GM19239 (cell line): ENCODE measurements at places on chromosomes 16 and 17.

DNA sequence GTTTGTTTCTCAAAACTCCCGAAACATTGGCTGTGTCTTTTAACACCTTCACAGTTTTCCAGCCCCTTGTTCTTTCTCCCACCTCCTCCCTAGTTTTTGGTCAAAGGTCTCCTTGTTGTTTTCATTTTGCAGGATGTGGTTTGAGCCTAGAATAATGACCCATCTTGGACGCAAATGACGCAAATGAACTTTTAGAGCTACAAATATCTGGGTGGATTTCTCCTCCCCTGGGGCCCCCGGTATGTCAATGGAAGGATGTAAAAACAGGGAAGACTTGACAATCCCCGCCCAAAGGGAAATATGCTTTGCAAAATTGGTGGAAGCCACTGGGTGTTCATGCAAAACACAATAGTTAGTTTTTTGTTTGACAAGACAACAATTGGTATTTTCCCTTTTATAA is 236.0 kb upstream of the IRX3 start:
- DNase-seq: no peak

DNA sequence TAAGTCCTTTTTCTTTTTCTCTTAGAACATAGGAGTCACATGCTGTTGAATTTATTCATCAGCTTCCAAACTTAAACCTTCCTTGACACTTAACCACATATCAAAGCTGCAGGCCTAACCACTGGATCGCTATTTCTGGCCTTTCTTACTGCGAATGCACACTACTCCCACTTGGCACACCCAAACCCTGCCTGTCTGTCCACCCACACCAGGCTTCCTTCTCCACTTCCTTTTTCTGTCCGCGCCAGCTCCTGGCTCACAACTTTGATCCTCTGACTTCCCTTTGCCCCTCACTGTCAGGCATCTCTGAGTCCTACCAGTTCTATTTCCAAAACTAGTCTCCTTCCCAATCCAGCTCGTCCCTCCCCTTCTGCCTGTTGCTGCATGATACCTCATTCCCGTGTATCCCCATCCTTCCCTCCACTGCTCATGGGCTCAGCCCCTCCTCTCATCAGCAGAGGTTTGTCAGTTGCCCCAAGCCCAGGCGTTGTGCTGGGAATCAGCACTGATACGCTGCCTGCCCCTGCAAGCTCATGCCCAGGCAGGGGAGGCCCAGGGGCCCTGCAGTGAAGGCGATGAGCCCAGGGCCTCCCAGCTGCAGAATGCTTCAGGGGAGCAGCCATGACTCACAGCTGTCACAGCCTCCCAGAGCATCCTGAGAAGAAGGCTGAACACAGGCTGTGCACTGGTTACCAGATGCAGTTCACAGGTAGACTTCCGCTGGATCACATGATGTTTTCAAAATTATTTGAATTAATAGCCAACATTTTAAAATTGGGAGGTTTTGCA is 179.8 kb downstream of the KATNIP start:
- DNase-seq: no peak

DNA sequence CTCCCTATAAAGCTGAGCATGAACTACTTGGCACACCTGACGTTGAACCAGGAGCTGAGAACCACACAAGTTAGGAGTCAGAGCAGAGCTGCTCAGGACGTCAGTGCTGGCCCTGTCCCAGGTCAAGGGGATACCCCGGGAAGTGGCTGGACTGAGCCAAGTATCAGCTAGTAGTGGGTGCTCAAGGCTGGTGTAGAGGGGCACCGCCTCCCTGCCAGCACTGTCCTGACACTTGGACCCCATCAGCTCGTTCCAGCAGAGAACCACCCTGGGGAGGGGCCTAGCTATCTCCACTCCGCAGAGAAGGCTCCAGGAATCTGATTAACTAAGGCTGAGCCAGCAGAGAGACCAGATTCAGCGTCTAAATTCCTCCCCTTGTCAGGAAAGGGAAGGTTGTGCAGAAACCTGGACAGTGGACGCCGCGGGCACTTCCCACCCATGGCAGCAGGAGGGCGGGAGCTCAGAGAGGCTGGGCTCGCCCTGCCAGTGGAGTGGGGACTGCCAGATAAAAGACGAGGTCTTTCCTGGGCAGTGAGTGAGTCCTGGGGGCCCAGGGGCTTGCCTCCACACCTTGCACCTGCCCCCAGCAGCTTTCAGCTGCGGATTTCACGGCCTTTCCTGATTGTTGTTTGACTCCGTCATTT is 21.0 kb downstream of the C16orf90 start:
- DNase-seq: no peak

DNA sequence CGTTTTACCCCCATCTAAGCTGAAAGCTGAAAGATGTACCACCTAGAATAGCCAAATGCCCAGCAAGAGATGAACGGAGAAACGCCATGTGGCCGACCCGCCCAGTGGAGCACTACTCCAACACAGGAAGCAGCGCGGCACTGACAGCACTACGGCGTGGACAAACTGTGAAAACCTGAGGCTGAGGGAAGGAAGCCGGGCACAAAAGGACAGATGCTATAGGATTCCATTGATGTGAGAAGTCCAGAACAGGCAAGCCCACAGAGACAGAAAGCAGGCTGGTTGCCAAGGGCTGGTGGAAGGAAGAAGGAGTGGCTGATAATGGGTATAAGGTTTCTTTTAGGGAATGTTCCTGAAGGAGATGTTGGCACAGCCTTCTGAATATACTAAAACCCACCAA is 29.4 kb upstream of the SLC38A8 start:
- DNase-seq: no peak

GRCh38 chr16:47578033-47578432 is 116.9 kb downstream of the PHKB start:
- DNase-seq: no peak

DNA sequence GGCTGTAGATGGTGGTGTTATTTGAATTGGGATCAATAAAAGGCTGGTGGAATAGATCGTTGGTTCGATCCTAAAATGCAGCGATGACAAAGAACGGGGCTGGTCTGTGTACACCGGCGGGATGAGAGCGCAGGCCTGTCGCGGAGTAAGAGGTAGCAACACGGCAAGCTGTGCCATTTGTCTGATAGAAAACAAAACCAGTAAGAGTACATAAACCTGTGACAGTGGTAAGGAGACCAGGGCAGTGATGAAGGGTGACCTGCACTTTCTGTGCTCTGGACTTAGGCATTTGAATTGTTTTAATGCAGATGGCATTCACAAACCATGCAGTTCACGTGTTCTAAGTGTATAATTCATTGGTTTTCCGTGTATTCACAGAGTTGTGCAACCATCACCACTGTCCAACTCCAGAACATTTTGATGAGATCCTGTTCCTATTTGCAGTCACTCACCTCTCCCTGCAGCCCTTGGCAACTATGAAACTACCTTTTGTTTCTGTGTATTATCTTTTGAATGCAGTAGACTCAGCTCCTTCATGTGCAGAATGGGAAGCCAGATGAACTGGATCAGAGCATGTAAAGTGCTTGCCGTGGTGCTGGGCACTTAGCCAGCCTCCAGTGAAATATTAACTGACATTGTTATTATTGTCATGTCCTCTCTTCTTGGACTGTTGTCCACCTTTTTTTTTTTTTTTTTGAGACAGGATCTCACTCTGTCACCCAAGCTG is 286.1 kb downstream of the SNX29 start:
- no peak for DNase-seq

- DNase-seq: no peak
These were observed 43.6 kb downstream of the TBC1D16 start for GRCh38 chr17:79991924-79992648.

DNA sequence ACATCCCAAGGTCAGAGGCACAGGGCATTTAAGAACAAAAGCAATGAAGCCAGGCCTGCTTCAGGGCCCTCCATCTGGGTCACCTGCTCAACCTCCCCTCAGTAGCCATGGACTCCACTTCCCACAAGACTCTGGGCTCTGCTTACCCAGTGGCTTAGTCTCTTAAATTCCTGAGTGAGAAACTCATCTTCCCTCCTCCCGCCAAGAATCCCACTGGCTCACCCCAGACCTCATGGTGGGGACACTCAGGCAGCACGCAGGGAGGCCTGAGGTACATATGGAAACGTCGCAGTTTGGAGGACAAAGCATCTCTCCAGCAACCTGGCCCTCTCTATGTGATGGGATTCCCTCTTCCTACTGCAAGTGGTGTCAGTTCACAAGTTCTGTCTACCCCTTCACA is 326.7 kb upstream of the CDH5 start:
- DNase-seq: no peak

DNA sequence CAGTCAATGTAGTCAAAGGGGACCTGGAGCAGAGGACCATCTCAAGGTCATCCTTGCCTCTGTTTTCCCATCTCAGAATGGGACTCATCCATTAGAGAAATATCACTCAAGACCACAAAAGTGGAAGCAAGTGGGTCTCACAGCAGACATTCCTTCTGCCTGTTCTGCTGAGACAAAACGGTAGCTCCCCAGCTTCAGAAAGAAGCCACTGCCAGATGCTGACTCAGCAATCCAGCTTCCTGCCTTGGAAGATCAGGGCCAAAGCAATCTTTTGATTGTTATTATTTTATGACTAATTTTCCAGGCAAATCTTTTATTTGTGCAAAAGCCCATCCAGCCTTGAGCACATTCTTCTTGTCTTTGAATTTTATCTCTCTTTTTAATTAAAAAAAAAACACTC is 86.8 kb downstream of the CCT6B start:
- DNase-seq: no peak

GRCh38 chr16:84665359-84665758 is 17.0 kb downstream of the KLHL36 start:
- DNase-seq: no peak

GRCh38 chr16:82522026-82522425 is 104.7 kb upstream of the CDH13 start:
- no peak for DNase-seq

GRCh38 chr16:78957317-78958100 is 643.0 kb downstream of the MAF start:
- DNase-seq: no peak

DNA sequence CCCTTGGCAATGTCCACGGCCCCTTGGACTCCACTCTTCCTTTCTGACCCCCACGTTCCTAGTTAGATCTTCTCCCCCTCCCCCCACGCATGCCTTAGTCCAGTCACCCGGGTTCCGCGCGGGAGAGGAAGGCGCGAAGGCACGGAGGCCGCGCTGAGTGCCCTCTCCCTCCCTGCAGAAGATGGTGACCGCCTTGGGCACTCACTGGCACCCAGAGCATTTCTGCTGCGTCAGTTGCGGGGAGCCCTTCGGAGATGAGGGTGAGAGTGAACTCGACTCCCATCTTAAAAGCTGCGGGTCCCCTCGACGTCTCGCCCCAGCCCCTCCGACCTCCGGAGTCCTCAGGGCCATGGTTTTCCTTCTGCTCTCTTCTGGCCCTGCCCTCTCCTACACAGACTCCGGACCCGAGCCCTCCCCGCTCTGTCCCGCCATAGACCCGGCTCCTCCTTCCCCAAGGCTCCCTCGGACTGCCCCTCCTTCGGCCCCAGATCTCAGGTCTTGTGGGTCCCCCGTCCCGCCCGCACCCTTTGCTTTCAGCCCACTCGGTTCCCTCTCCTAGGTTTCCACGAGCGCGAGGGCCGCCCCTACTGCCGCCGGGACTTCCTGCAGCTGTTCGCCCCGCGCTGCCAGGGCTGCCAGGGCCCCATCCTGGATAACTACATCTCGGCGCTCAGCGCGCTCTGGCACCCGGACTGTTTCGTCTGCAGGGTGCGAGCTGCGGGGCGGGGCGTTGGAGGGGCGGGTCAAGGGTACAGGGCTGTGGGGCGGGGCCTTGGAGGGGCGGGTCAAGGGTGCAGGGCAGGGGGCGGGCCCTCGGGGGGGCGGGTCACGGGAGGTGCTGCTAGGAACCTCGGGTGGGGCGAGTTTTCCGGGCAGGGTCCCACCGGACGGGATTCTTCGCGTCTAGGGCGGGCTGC is 4.6 kb downstream of the TGFB1I1 start:
- peak; percentile 82 for DNase-seq

GRCh38 chr16:57531253-57531575 is 5.2 kb downstream of the CCDC102A start:
- no peak for DNase-seq

DNA sequence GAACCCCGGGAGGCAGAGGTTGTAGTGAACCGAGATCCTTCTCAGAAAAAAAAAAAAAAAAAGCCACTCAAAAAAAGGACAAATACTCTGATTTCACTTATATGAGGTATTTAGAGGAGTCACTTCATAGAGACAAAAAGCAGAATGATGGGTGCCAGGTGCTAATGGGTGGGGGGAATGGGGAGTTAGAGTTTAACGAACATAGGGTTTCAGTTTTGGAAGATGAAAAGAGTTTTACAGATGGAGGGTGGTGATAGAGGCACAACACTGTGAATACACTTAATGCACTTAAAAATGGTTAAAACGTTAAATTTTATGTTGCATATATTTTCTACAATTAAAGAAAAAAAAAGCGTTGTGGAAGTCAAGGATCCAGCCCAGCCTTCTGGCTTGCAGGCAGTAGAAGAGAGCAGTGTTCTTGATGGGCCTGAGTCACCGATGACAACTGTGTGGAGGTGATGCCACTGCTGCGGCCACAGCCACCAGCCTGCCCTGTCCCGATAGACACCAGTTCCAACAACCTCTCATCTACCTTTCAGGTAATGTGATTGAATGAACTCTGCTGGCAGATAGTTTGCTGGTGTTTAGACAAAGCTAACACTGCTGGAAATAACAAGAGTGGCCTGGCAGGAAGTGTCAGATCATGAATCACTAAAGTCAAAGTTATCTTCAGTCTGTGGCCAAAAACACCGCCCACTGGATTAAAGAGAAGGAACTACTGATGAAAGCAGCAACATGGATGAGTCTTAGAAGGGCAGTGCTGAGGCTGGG is 49.9 kb upstream of the COX10 start:
- DNase-seq: no peak

DNA sequence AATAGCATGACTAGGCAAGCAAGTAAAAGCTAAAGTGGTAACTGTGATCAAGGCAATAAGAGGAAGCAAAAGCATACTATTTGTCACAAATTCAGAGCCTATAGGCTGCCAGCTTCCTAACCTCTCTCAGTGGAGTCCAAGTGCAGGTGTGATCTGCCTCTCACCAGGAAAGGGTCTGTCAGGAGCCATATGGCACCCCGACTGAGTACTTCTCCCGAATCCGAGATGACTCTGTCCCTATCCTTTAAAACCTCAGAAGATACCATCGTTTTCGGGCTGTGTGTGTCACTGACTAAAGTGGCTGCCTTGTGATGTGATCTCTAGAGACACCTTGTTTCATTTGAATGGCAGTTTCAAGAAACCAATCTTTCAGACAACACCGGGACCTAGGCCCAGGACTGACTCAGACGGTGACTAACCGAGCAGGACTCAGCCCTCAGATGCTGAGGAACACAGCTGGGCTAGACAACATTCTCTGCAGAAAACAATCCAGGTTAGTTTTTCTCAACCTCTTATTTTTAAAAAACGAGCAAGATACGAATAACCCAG is 63.6 kb downstream of the SMG6 start:
- no peak for DNase-seq

GRCh38 chr17:4598776-4599504 is 14.6 kb downstream of the SMTNL2 start:
- no peak for DNase-seq

DNA sequence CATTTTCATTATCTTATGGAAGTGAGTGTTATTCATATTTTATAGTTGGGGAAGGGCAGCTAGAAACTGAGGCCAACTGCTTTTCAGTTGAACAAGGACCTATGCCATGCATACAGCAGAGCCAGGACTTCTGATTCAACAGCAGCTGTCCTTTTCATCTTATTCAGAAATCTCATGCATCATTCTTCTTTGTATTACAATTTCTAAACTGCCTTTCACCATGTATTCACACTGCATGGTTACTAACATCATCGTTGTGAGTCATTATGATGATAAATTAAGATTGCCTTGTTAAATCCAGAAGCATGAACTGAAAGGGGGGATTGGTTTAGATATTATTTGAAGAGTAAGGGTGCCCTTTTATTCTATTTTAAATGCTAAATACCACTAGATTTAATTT is 1470.1 kb upstream of the GOT2 start:
- DNase-seq: no peak
